PC-3 (cell line): ENCODE measurements at places on chromosomes 7 and 10. TPM values are rescaled to one million over a fixed set of nuclear protein-coding genes. Genes with fewer than 3 reads are reported as not detected.

FAM241B gene
- 37.5 and 45.4 TPM in 2 replicates for total RNA-seq

RAMP3 gene
- total RNA-seq: not detected in 2 replicates

SRGN gene
- total RNA-seq: 346 and 422 TPM in 2 replicates

LIPN gene
- total RNA-seq: not detected in 2 replicates

MOGAT3 gene
- total RNA-seq: not detected in 2 replicates

EIF4H gene
- 339 and 357 TPM in 2 replicates for total RNA-seq

EN2 gene
- total RNA-seq: 2.3 and 2.4 TPM in 2 replicates

EPHB6 gene
- 30.5 and 48.2 TPM in 2 replicates for total RNA-seq
